HTR-8/SVneo (cell line): ENCODE measurements at places on chromosomes 16 and 17.

DNA sequence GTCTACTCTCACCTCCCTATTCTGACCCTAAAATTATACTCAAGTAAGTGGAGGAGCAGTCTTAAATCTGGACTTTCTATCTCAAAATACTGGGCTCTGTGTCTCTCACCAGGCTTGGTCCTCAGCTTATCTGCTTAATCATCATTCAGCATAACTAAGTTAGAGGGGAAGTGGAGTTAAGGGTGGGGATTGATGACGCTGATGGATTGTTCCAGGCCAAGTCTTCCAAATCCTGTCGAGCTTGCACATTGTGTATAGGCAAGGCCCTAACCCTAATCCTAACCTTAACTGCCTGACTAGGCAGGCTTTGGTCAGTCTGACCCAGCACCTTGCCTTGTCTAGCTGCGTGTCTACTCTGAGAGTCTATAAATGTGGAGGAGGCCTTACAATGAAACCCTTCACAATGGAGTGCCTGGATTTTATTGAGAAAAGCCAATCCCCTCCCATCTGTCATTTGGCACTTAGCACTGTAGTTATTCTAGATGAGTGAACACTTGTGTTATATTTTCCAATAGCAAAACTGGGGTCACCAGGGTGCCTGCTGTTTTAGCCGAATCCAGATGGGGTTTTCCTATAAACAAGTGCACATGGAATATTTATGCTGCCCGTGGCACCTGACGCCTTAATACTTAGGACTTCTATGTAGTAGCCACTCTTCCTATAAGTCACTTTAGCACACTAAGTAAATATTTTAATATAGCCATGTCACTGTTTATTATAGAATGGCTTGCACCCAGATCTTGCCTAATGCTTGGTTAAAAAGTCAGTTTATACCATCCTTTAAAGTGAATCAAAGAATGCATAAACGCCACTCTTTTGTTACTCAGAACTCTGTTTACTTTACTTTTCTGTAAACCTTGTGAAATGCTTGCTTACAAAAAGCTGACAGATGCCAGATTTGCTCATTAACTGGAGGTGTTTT lies 193.2 kb upstream of the MYOCD start:
- DNase-seq, result no peak

GRCh38 chr16:89442990-89443726 lies 47.2 kb downstream of the ANKRD11 start:
- DNase-seq, result peak; percentile 56

- DNase-seq, result no peak
Measured at GRCh38 chr17:15446036-15446435, 21.4 kb downstream of the CDRT4 start.

DNA sequence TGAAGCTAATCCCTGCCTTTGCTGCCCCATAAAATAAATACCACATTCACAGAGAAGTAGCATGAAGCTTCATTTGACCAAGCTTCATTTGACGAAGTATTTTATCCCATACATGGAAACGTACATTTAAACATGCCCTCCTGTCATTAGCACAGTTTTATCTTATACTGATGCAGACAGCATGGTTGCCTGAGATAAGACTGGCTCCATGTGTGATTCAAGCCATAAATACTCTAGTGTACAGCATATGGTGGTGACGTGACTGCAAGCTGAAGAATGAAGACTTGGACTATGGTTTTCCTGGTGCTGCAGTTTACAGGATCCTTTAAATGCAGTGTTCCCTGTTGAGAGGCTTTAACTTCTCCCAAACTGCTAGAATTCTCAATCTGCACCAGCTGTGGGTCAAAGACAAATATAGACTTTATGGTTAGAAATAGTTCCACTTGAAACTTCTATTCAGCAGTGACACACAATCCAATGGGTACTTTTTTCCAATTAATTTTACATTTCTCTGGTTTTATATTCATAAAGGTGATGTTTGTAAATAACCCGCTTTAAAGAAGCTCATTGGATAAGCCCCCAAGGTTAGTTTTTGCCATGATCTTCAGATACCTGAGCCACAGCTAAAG lies 64.9 kb downstream of the CYB561 start:
- no peak for DNase-seq

GRCh38 chr16:85767531-85767930 lies 16.6 kb upstream of the C16orf74 start:
- DNase-seq, result peak; percentile 95

- no peak for DNase-seq
Measured at GRCh38 chr16:27024010-27024409, 42.7 kb upstream of the C16orf82 start.

DNA sequence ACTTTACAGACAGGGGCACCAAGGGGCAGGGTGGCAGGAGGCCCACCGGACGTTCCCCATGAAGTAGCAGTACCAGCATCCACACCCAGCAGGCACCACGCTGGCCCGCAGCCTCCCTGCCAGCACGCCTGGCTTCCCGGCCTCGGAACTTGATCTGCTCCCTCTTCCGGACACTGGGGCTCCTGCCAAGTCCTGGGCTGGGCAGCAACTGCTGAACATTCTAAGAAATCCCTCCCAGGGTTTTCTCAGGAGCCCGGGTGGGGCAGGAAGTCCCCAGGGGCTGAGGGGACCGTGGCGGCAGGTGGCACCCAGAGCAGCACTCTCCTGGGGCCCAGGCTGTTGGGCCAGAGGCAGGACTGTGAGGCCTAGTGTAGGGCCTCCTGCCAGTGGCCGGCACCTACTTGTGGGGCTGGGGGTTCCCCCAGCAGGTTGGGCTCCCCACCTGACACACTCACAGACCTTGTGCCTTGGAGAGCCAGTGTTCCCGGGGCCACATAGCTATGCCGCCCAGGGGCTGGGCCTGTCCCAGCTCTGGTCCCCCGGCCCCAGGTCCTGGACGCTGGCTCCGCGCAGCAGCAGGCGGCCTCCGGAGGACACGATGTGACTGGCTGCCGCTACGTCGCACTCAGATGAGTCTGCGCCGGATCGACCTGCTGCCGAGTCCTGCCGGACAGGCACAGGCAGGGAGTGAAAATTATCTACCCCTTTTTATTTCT lies 86.2 kb upstream of the CBX4 start:
- DNase-seq, result no peak

DNA sequence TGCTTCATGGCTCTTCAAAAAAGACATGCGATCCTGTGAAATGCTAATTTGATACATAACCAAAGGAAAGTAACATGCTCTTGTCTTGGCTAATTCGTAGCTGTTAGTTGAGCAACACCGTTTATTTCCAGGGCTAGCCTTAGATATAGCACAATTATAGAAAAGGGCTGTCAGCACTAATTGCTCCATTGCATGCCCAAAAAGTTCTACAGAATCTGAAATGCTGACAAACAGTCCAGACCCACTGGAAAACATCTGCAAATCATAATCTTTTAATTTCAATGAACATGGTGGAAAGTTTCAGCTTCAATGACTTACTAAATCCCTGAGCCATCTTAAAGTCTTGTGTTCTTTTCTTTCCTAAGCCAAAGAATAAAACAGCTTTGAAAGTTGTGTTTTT lies 42.9 kb upstream of the NUDT7 start:
- no peak for DNase-seq

GRCh38 chr16:88200896-88201185 lies 181.9 kb upstream of the ZNF469 start:
- DNase-seq, result no peak

- DNase-seq, result peak; percentile 85
Measured at GRCh38 chr17:48724251-48725003, 1.4 kb downstream of the PRAC2 start.

- no peak for DNase-seq
Measured at GRCh38 chr16:72025404-72026114, 17.0 kb downstream of the DHODH start.

DNA sequence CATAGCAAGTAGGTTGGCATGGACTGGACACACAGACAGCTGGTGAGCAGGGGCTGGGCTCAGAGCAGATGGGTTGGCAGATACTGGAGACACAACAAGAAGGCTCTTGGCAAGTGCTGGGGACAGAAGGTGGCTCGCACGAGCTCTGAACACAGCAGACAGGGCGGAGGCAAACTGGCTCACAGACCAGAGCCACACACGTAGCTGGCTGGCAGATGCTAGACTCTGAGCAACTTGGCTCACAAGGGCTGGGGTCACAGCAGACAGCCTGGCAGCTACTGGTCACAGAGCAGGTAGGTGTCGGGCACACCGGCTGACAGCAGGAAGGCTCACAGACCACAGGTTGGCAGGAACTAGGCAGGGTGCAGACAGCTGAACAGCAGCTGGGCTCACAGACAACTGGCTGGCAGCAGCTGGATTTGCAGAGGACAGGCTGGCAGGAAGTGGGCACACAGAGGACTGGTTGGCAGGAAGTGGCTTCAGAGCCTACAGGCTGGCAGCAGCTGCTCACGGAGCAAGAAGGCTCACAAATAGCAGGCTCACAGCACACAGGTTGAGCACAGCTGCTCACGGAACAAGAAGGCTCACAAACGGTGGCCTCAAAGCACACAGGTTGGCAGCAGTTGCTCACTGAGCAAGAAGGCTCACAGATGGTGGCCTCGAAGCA lies 725 bp downstream of the KRTAP16-1 start:
- DNase-seq, result no peak

- no peak for DNase-seq
Measured at GRCh38 chr17:42342242-42343008, 45.8 kb downstream of the STAT3 start.

GRCh38 chr17:43316522-43317142 lies 82.2 kb upstream of the ARL4D start:
- DNase-seq, result no peak

DNA sequence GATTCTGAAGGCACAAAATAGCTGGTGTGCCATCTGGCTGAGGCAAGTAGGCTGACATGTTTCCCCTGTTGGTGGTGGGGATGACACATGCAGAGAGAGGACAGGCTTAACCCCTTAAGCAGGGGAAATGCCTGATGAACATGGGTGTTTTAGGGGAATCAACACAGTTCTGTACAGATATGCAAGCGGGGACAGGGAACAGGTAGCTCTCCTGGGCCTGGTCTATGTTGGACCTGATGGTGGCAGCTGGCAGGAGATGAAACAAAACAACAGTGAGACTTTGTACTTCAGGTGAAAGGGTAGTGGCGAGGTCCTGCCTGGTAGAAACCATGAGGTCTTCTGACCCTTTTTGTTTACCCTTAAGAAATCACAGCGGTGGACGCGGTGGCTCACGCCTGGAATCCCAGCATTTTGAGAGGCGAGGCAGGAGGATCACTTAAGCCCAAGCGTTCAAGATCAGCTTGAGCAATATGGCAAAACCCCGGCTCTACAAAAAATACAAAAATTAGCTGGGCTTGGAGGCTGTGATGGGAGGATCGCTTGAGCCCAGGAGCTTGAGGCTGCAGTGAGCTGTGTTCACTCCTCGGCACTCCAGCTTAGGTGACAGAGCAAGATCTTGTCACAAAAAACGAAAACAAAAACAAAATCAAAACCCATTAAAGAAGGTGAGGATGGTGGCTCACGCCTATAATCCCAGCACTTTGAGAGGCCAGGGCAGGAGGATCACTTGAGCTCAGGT lies 10.5 kb downstream of the OR1F1 start:
- DNase-seq, result no peak

GRCh38 chr17:75941442-75941819 lies 589 bp upstream of the FBF1 start:
- DNase-seq, result no peak

DNA sequence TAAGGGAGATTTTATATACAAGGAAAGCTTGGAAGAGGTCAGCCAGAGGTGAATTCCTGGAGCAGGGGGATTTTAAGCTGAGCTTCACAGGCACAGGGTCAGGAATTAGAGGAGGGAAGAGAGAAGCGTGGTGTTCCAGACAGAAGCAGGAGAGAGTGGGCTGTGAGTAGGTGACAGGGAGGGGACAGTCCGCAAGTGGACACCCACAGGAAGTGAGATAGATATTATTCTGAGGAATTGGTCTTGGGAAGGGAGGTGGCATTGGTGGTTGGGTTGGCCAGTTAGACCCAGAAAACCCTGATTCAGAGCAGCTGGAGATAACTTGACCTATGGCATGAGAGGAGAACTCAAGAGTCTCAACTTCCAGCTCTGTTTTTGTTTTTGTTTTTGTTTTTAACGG lies 14.7 kb downstream of the PHB1 start:
- DNase-seq, result no peak
